ENCODE measurements at places on chromosomes 5 and 9.

DNA sequence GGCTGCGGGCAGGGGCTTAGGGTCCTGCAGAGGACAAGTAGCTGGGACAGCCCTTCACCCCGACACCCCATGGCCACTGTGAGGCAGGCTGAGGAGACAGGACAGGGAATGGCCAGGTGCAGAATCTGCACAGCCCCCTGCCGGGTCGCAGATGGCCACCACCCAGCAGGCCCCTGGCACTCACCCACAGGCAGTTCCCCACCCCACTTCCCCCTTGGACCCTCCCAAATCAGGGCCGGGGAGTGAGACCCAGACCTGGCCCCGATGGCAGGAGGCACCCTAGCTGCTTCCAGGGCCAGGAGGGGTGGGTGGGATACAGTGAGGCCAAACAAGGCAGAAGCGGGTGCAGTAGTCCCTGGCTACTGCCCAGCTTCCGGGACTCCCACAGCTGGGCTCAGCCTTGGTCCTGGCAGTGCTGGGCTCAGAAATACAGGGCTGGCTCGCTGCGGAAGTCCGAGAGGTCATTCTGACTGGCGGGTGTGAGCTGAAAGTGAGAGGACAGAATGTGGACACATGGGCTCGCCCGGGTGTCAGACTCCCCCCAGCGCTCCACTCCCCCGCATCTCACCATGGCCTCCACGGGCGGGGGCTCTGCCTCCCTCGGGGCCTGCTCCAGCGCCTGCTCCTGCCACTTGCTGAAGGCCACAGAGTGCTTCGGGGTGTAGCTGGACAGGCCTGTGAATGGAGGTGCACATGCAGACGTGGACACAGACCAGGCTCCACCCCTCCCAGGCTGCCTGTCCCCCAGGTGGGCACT lies 3.4 kb downstream of the SSNA1 start:
- DNase-seq: no peak

DNA sequence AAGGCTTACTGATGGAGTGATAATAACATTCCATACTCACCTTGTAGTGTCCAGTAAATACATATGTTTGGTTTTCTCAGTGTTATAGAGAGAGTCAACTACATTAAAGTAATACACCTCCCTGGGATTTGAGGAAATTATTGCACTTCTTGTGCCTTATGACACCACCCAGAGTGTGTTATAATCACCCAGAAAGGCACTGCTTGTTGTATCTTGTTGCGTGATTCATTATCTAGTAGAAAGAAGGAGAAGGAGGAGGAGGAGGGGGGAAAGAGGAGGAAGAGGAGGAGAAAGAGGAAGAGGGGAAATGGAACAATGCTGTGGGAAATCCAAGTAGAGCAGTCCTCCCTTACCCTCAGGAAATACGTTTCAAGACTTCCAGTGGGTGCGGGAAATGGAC lies 661.8 kb upstream of the WWC1 start:
- DNase-seq: no peak

DNA sequence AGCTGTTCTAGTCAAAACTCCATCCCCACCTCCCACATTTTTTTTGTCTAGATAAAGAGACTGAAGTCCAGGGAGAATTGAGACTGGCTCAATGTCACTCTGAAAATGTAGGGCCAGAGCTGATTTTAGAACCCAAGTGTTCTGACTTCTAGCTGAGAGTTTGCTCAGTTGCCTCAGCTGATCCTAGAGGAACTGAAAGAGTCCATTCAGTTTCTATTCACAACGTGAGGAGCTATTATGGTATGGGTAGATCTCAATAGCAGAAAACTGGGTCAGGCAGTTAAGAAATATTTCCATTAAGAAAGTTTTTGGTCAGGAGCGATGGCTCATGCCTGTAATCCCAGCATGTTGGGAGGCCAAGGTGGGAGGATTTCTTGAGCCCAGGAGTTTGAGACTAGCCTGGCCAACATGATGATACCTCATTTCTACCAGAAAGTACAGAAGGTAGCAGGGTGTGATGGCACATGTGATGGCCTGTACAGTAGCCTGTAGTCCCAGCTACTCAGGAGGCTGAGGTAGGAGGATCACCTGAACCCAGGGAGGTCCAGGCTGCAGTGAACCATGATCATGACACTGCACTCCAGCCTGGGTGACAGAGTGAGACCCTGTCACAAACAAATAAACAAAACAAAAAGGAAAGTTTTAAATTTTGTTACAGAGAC lies 61.7 kb downstream of the GLRA1 start:
- DNase-seq: no peak

DNA sequence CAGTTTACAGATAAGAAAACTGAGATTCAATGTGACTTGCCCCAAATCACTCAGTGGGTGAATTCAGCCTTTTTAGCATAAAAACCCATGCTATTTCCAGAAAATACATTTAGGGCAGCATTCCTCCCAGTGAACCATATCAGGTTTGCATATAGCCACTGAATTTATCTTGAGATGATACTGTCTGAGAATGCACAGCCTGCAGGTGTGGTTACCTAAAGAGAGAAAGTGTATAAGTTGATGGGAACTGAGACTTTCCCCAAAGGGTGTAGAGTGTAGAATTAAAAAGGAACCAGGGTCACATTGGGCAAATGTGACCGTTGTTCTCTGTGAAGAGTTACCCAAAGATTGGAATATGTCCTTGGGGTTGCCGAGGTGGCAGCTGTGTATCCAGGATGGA lies 100.0 kb upstream of the PIK3R1 start:
- no peak for DNase-seq

- no peak for DNase-seq
Observed at GRCh38 chr5:14946815-14947620, 75.4 kb upstream of the ANKH start.

- no peak for DNase-seq
Observed at GRCh38 chr5:164235300-164235891, 730.0 kb downstream of the MAT2B start.

DNA sequence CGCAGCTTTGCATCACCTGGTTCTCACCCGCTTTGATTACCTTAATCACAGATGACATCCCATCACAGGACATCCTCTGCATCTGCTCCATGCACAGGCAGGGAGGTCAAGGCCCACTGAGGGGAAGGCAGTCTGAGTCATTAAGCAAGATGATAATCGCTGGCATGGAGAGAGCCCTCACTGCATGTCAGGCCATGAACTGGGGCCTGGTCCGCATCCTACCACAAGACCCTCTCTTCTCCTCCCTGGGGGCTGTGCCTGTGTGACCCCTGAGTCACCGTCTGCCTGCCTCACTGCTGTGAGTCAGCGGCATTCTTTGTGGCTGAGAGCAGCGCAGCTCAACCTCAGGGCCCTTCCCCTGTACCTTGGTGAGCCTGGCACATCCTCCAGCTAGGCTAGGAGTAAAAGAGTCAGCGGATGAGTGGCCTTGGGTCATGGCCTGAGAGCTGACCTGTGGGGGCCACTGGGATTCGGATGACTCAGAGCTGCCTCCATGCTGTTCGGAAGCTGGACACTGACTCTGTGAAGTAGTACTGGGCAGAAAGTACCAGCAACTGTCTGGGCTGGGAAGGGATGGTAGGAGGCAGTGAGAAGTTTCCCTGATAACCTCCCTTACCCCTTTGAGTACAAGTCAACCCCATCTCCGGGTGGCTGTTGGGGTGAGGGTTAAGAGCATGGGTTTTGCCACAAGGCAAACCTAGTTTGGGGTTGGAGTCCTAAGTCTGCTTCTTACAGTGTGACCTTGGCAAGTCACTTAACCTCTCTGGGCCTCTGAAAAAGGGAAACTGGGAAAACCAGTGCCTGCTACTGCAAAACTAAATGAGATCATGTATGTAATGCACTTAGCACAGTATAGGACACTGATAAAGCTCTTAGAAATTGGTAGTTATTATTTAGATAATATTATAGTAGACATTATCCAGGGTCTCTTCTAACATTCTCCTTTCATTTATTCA lies 14.6 kb upstream of the ARSI start:
- DNase-seq: no peak

DNA sequence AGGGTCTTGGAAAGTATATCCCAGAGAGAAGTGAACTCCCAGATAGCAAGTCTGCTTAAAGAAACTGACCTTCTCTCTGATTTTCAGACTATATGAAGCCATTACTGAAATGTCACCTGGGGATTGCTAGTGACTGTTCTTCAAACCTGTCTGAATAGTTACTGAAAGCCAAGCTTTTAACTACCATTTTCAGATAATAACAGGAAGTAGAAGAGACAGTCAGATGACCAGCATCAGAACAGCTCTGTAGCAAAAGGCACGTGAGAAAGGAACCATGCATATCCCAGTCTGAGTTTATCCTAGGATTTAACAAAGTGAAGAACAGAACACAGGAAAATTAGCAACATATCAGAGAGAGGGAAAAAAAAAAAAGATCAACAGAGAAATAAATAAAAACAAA lies 74.9 kb upstream of the SELENOP start:
- DNase-seq: no peak

GRCh38 chr5:132810605-132811004 lies 2.5 kb upstream of the SOWAHA start:
- DNase-seq: no peak

DNA sequence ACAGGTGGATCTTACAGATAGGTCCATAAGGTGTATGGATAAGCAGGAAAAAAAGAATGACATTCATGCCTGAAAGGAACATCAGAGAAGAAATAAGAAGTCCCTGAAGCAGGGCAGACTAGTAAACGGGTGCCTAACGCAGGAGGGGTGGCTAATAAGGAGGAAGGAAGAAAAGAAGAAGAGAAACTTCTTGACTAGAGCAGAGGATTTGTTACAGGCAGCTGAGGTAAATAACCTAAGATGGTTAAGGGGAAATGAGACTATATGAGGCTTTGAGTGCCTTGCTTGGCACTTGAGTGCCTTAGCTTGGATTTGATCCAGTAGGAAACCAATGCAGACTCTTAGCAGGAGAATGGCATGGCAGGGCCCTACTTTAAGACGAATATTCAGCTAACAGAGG lies 313.5 kb upstream of the PDE4D start:
- DNase-seq: no peak

DNA sequence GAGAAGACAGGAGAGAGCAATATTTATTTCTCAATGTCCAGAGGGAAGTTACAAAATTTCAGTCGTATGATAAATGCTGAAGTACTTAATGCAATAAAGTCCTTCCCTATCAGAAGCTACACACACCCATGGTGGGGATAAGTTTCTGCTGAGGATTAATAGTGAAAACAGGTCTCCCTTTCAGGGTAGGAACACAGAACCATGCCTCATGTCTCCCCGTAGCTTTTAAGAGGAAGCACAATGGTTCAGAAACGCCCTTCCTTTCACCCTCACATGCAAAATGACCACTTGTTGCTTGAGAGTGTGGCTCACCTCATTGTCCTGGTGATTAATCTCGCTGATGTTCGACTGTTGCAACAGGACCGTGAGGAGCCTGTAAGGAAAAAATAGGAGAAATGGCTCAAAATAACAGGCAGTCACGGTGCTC lies 73.6 kb downstream of the ANKRD55 start:
- no peak for DNase-seq

- DNase-seq: no peak
Observed at GRCh38 chr9:18575686-18576085, 101.7 kb downstream of the ADAMTSL1 start.

- DNase-seq: no peak
Observed at GRCh38 chr5:146633323-146633764, 117.4 kb upstream of the GPR151 start.

GRCh38 chr5:132841305-132841704 lies 10.9 kb upstream of the SHROOM1 start:
- no peak for DNase-seq

DNA sequence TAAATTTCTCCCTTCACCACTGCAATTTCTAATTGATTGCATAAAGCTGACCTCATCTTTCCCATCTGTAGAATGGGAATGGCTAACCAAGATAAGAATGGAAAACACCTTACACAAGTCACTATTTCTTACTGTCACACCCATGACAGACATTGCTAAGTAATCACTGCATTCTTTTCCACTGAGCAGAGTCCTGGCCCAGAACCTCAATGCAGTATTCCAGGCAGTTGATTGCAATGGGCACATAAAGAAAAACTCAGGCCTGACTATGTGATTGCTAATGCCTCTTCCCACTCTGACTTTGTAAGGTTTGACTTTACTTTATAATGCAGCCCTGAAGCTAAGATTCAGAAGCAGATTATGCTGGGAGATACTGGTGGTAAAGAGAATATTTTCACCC lies 29.3 kb downstream of the TRIM32 start:
- DNase-seq: no peak

- DNase-seq: no peak
Observed at GRCh38 chr9:109254317-109254716, 66.5 kb downstream of the EPB41L4B start.

Measured in central memory CD8-positive, alpha-beta T cell (primary cell).